ENCODE measurements at places on chromosomes 4 and X. TPM values are rescaled to one million over a fixed set of nuclear protein-coding genes. Genes with fewer than 3 reads are reported as not detected.

GRCh38 chr4:139736274-139736660 lies 70.6 kb downstream of the MGST2 start:
- no peak for DNase-seq
- H3K4me1 ChIP-seq = peaks cover 51% of the 10 kb centered on the region
- no peak overlapping the region for H3K4me3 ChIP-seq

DNA sequence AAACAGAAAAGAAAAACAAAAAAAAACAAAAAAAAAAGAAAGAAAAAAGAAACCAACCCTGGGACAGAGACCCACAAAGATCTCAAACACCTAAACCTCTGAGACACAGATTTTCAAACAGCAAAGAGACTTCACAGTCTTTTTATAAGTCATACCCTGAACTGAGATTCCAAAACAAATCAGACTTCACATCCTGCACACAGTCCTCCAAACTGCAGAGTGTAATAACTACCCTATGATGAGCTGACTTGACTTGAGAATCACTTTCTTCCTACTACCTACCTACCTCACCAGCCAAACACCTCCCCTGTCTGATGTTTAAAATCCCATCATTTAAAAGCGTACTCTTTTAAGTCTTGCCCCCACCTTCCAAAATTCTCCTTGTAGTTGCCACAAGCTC lies 25.2 kb upstream of the GLOD5 start:
- H3K36me3 ChIP-seq = no peaks in the 10 kb centered on the region
- H3K4me3 ChIP-seq = no peak overlapping the region
- no peak for DNase-seq
- H3K4me1 ChIP-seq = peaks cover 5% of the 10 kb centered on the region
- H3K27ac ChIP-seq = no peak overlapping the region

The SAT1 gene
- total RNA-seq = 483 TPM

DNA sequence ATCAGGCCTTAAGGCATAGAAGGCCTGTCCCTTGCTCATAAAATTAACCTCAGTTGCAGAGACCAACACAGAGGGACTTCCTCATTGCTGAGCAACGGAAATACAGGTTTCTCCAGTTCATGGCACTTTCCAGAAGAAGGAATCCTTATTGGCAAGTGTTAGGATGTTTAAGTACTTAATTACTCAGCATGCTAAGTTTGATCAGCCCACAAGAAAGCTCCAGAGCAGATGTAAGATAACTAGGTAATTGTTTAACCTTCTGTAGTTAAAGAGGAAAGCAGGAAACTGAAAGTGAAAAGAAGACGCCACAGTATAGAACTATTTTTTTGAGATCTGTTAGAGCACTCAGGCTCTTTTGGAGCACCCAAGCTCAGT lies 33.5 kb downstream of the SMS start:
- peak overlapping the region; percentile 39 for H3K27ac ChIP-seq
- no peaks in the 10 kb centered on the region for H3K27me3 ChIP-seq
- no peak overlapping the region for H3K4me3 ChIP-seq
- H3K36me3 ChIP-seq = no peaks in the 10 kb centered on the region

DNA sequence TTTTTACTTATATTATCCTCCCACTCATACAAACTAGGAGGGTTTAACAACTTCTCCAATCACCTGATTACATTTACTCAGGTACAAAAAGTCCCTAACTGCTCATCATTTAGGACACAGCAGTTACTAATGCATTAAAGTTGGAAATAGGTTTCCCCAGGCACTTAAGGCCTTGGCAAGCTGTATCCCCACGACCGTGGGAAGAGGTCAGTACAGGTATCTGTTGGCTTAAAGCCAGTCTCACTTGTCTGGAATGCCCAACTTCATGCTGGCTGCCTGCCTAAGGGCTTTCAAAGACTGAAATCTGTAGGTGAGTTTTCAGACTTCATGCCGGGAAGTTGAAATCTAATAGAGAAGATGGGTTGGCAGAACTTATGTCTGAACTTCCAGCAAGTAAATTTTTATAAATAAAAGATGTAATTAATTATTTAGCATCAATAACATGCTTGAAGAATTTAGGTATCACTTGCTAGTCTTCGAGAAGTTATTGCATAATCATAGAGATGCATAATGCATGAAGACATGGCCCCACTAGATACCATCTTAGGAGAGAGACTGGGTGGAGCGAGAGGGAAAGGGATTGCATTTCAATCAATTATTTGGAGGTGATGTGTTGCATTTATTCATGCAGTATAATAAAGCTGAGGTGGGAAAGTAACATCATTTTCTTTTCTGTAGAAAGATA lies 54.2 kb downstream of the SCD5 start:
- no peak overlapping the region for H3K4me3 ChIP-seq
- H3K27me3 ChIP-seq = no peaks in the 10 kb centered on the region
- DNase-seq = peak; percentile 87
